HuH-7.5 (cell line): ENCODE measurements at places on chromosomes 4 and X.

- DNase-seq = no peak
Observed at GRCh38 chrX:28599957-28600356, 12.7 kb downstream of the IL1RAPL1 start.

DNA sequence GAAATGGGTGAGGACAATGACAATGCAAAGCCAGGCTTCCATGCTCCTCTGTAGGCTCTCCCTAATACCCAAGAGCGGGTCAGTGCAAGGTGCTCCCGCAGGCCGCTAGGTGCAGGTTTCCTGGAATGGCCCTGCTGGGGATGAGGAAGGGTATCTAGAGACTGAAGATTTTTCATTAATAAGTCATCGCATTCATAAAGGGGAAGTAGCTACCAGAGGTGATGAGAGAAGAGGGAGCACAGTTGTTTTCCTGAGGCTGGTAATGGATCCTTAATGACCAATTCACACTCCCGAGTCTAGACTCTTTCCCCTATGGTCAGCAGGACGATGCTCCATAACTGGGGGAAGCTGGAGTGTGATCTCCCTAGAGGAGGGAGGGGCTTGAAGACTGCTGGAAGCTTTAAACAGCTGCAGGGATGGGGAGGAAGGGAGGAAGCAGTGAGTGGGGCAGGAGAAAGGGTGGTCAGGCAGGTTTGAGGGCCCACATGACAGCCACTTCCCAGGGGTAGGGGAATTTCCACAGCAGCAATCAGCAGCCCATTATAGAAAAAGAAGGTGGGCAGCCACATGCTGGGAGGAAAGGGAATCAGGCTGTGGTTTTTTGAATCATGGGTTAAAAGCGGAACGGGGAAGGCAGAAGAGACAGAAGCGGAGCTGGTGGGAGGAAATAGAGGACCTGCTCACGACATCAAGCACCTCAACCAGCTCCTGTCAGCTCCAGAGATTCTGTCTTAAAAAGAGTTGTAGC, 10.2 kb upstream of the ATP6AP2 start:
- DNase-seq = no peak

DNA sequence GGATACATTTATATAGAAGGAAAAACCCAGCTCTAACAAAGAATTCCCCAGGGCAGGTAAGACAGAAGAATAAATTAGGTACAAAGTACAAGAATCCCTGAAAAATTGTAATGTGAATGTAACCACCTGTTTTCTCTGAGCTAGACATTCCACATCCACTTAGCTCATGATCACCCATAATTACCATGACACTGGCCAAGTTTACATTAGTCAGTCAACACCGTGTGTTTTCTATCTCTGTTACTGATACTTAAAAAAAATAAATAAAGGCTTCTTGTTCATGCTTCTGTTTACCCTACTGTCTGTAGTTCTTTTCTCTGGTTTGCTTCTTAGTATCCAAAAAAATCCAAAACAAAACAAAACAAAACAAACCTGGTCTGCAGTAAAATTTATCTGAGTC, 66.0 kb downstream of the CBLL2 start:
- no peak for DNase-seq

DNA sequence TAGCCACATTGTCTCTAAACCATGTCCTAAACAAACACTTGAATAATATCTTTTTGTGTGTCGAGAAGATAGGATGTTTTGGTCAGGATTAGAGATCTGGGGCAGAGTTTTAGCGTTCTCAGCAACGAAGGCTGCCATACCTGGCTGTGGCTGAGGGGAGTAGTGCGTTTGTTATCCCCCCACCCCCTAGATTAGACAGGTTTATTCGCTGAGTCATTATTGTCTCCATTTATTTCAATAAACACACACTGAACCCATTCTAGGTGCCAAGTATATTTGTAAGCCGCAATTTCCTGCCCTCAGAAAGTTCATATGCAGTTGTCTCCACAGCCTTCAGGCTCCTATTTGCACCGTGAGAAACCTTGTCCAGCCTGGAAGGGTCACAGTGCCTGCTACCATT, 1684.8 kb upstream of the TENM3 start:
- DNase-seq = no peak

- no peak for DNase-seq
Observed at GRCh38 chr4:77169481-77169880, 12.5 kb downstream of the CCNG2 start.

- no peak for DNase-seq
Observed at GRCh38 chr4:119093042-119093827, 42.4 kb upstream of the MYOZ2 start.

- DNase-seq = no peak
Observed at GRCh38 chrX:120282697-120283096, 28.6 kb downstream of the TMEM255A start.

GRCh38 chr4:58209551-58209950, 1099.4 kb upstream of the IGFBP7 start:
- no peak for DNase-seq

DNA sequence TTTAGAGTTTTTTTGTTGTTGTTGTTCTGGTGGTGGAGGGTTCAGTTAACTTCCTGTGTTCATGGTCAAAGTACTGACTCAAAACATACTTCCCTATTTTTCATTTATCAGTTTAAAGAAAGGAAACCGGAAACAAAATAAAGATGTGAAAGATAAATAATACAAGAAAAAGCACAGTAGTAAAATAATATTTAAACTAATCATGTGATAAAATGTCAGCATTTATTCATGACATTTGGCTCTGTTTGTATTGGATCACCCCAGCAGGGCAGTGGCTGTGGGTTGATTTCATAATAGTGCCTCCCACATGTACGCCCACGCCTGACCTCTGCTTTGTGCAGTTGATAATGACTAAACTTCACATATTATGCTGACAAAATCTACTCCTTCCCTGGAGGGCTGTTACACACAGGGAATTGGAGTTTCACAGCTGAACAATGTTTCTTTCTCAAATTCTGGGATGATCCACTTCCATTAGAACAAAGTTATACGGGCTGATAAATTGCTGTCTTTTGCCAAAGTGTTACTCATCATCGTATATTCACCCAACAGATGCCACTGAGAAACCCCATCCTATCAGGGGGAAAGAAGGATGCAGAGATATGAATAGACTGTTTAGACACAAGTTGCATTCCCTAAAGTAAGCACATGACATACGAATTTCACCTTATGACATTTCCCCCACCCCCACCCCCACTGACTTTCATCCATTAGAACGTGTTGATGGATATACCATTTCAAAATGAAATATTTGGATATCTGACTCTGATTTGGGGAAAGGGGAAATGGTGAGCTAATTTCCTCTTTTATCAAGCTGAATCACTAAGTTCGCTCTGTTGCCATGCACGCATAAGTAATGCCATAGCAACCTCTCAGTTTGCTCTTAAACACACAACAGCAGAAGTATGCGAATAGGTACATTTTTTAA, 48.3 kb downstream of the AMELX start:
- no peak for DNase-seq

GRCh38 chrX:135977611-135978010, 3.8 kb upstream of the MMGT1 start:
- no peak for DNase-seq

DNA sequence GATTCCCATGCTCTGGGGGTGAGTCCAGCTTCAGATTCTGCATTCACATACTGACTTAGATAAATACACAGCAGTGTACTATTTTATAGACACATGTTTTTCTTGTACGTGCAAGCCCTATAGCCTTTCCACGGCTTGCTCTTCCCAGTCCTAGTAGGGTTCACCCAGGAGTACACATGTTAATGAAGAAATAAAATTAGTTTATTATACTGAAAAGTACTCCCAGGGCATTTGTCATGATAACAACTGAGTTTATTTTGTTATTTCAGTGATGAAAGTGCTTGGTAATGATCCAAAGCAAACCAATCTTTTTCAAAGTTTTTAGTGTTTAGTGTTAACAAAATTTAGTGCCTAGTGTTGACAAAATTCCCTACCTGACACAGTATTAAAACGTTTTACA, 21.3 kb downstream of the MAPK10 start:
- no peak for DNase-seq

GRCh38 chr4:82357640-82358039, 16.2 kb downstream of the HNRNPD start:
- DNase-seq = no peak

DNA sequence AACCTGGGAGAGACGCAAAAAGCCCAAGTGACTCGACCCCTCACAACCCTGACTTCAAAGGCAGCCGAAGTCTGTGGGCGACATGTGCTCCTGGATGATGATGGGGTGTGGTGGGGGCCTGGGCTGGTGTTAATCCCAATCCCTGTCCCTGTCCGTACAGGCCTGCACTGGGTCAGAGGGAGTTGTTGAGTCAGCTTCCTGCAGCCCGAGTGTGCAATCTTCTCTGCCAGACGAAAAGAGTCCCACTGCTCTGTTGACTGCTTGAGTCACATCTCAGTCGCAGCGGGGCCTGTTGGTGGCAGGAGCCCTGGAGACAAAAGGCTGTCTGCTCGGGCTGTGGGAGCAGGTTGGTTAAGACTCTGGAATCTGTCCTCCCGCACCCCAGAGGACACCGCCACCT, 10.3 kb downstream of the FAM3A start:
- DNase-seq = no peak

- DNase-seq = no peak
Observed at GRCh38 chrX:94831364-94831763, 1157.4 kb downstream of the FAM133A start.

- DNase-seq = no peak
Observed at GRCh38 chr4:122894827-122895226, 27.6 kb downstream of the NUDT6 start.

DNA sequence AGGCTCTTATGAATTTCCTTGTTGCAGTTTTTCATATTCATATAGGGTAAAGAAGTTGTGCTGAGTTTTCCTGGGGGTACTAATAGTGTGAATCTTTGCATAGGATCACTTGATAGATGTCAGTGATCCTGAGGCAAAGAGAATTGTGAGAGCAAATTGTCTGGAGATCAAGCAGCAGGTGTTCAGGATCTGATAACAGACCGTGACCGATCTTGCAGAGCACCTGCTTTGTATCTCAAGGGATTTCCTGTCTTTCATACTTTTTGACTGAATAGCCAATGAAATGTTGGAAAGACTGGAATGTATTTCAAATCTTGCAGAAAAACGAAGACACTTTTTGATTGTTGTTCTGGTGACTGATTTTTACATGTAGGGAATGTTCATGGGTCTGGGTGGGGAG, 914.5 kb downstream of the STIM2 start:
- DNase-seq = no peak

DNA sequence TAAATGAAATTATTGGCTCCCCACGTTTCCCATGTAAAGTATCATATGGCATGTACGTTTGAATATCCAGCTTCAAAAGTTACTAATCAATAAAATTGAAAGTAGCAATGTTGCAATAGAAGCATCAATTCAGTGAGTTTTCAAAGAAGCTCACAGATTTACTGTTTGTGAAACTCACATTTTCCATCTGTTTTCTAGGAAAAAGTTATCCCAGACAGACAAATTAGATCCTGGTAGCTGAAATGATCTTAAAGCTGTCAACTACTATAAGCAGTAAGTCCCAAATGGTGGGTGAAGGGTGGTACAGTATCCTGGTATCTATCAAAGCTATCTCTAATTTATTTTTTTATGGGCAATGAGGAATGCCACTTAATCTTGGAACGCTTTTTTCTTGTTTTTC, 60.7 kb upstream of the MXRA5 start:
- no peak for DNase-seq

GRCh38 chr4:174318829-174319764, 35.4 kb downstream of the CEP44 start:
- DNase-seq = no peak

DNA sequence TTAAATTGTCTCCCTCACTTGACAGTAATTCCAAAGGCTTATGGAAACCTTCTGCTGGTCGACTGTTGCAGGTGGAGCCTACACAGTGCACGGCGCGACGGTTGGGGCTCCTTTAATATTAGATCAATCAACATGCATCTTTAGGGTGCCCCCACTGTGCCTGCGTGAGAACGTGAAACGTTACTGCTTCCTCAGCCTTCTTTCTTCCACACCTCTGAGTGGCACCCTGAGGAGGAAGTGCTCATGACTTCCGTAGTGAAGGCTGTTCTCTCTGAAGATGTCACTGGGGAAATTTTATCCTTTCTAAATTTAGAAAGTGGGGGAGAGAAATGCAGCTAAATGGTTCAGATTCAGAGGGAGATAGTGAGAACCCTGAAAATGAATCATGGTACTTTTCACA, 184.0 kb upstream of the ZFP42 start:
- DNase-seq = no peak

DNA sequence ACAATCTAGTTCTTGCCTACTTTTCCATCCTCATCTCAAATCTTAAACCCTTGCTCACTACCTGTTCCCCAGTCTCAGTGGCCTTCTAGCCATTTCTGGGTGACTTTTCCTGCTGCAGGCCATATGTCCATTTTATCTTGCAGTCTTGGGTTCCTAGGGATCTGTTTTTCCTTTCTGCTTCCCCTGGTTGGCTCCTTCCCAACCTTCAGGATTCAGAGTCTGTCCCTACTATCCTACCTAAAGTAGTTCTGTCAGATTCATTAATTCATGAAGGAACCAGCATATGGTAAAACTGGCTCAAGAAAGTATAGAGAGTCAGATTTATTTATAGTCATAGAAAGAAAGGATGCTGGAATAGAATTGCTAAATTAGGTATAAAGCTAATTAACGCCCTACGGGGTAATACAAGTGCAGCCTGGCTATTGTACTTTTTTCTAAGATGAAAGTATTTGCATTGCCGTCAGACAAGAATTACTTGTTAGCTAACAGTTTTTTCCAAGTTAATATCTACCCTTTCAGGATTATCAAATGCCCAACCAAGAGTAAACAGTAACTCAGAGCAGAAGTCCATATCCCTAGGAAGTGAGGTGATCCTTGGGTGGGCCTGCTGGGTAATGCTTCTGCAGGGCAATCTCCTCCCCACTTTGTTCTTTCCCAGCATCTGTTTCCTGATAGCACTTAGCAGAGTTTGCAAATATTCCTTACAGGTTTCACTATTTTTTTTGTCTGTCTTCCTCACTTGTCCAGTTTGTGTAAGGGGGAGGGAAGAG, 63.6 kb downstream of the REPS2 start:
- no peak for DNase-seq

DNA sequence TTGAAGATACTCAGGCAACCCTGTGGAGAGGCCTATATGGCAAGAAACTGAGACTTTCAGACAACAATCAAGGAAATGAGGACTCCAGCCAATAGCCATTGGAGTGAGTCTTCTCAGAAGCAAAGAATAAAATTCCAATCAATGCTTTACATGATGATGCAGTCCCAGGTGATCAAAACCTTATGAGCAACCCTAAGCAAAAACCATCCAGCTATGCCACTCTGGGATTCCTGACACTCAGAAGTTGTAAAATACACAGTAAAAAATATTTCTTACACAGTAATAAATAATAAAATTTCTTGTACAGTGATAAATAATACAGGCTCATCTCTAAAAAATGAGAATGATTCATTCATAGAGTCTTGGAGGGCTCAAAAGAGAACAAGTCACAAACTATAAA, 150.6 kb downstream of the IL15 start:
- no peak for DNase-seq

GRCh38 chr4:3285558-3286334, 7.1 kb upstream of the RGS12 start:
- no peak for DNase-seq

GRCh38 chrX:4380710-4381109, 667.3 kb upstream of the PRKX start:
- DNase-seq = no peak

GRCh38 chr4:91746551-91746950, 557.2 kb upstream of the GRID2 start:
- DNase-seq = no peak
